ENCODE measurements at places on chromosomes 6 and 20. TPM values are rescaled to one million over a fixed set of nuclear protein-coding genes. Genes with fewer than 3 reads are reported as not detected.

The ABHD16B gene
- total RNA-seq, result not detected

- no peak for DNase-seq
- H3K27ac ChIP-seq, result no peak overlapping the region
- no peak overlapping the region for H3K4me3 ChIP-seq
- no peaks in the 10 kb centered on the region for H3K36me3 ChIP-seq
- peaks cover 2% of the 10 kb centered on the region for H3K27me3 ChIP-seq
Observed at GRCh38 chr6:32081168-32081990, 27.8 kb downstream of the TNXB start.

GRCh38 chr6:11043378-11043960 lies 636 bp downstream of the ELOVL2 start:
- H3K27me3 ChIP-seq, result peaks cover 48% of the 10 kb centered on the region
- H3K4me1 ChIP-seq, result peaks cover 9% of the 10 kb centered on the region
- no peaks in the 10 kb centered on the region for H3K36me3 ChIP-seq
- H3K27ac ChIP-seq, result no peak overlapping the region
- no peak overlapping the region for H3K4me3 ChIP-seq
- DNase-seq, result peak; percentile 8

The MYCT1 gene
- 3.5 TPM for total RNA-seq

DNA sequence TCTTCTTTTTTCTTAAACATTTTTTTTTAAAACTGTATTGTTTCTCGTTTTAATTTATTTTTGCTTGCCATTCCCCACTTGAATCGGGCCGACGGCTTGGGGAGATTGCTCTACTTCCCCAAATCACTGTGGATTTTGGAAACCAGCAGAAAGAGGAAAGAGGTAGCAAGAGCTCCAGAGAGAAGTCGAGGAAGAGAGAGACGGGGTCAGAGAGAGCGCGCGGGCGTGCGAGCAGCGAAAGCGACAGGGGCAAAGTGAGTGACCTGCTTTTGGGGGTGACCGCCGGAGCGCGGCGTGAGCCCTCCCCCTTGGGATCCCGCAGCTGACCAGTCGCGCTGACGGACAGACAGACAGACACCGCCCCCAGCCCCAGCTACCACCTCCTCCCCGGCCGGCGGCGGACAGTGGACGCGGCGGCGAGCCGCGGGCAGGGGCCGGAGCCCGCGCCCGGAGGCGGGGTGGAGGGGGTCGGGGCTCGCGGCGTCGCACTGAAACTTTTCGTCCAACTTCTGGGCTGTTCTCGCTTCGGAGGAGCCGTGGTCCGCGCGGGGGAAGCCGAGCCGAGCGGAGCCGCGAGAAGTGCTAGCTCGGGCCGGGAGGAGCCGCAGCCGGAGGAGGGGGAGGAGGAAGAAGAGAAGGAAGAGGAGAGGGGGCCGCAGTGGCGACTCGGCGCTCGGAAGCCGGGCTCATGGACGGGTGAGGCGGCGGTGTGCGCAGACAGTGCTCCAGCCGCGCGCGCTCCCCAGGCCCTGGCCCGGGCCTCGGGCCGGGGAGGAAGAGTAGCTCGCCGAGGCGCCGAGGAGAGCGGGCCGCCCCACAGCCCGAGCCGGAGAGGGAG lies 580 bp downstream of the VEGFA start:
- H3K27ac ChIP-seq, result peak overlapping the region; percentile 53
- peaks cover 48% of the 10 kb centered on the region for H3K4me1 ChIP-seq
- no peaks in the 10 kb centered on the region for H3K36me3 ChIP-seq
- DNase-seq, result peak; percentile 33
- peak overlapping the region; percentile 55 for H3K4me3 ChIP-seq

- no peak overlapping the region for H3K27ac ChIP-seq
- DNase-seq, result no peak
- H3K27me3 ChIP-seq, result peaks cover 11% of the 10 kb centered on the region
- no peaks in the 10 kb centered on the region for H3K4me1 ChIP-seq
- no peaks in the 10 kb centered on the region for H3K36me3 ChIP-seq
Observed at GRCh38 chr6:39091220-39091619, 23.8 kb downstream of the SAYSD1 start.

DNA sequence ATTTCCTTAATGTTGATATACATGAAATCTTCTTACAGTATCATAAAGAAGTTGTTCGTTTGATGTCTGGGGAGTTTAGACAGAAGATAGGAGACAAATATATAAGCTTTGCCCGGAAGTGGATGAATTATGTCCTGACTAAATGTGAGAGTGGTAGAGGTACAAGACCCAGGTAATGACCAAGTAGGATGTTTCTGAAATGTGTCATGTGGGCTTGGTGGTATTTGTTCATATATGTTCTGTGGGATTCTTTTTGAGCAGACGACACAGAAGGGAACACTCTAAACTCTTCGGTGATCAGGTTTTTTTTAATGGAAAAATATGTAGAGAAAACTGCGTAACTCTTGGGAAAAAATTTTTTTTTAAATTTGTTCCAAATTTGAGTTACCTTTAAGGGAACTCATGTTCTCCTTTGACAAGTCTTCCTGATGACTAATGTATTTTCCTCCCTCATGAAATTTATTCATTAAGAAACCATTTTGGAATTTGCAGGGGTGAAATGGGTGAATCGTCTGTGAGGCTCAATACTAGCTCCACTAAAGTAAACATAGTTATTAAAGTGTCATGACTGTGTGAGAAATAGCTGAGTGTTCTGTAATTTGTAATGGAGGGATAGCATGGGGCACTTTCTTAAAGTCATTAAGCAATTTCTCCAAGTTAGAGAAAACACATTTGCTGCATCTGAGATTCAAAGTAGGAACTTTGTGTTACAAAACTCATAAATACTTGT lies 100.6 kb downstream of the MAP3K4 start:
- peaks cover 29% of the 10 kb centered on the region for H3K36me3 ChIP-seq
- H3K4me1 ChIP-seq, result no peaks in the 10 kb centered on the region
- no peak for DNase-seq
- no peak overlapping the region for H3K4me3 ChIP-seq
- H3K27me3 ChIP-seq, result no peaks in the 10 kb centered on the region

The CAGE1 gene
- 0.09 TPM for total RNA-seq

Measured in thymus (tissue), 14 donors.